Fibroblast of upper back skin (primary cell): ENCODE measurements at places on chromosomes 6 and 20.
A peak's percentile ranks its signal among the peaks of the same experiment; 100 is the strongest.

GRCh38 chr6:49556429-49556837, 6.0 kb downstream of the C6orf141 start:
- peak; percentile 63 for DNase-seq

DNA sequence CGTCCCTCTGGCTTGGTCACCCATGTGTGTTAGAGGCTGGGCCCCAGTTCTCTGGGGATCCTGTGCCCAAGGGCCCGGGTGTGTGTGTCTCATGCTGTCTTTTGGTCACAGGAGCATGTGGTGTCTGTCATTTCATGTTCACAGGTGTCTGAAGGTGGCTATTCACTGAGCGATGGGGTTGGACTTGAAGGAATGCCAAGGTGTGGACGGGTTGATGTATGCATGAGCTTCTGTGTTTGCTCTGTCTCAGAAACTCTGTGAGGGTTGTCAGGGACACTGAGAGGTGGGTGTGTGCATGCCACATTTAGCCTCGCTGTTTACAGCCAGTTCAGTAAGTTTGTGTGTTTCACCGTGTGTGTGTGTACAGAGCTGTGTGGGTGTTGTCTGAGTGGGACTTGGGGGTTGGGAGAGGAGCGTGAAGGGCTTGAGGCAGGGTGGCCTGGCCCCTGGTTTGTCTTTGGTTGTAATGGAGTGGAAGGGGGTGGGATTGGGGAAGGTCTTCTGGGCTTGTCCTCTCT, 1.2 kb downstream of the DDR1 start:
- DNase-seq: no peak

- DNase-seq: no peak
Measured at GRCh38 chr6:160174681-160175080, 53.1 kb downstream of the SLC22A1 start.

DNA sequence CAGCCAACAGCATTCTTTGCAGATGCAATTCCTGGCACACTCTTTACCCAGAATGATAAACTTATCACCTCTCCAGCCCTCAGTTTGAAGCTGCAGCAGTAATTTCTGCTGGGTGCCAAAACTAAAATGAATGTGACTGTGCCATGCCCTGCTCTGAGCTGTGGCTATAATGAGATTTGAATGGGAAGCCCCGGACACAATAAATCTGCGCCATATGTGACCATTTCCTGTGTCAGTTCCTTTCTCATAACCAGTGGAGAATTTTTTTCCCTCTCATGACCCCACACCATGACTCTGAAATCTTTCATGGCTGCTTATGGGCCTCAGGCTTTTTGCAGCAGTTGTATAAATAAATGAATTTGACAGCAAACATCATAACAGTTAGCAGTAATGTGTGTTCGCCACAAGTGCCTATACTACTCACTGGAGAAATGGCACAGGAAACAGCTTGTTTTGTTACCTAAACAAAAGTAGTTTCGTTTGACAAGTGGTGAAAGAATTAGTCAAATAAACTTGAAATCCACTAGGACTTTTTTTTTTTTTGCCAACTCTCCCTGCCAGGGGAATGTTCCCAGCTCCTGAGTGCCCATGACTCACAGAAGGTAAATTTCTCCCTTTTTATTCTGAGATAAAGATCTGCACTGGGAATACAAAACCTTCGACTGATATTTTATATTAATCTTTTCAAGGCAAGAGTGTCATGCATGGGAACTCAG, 408.4 kb downstream of the PKHD1 start:
- DNase-seq: no peak

DNA sequence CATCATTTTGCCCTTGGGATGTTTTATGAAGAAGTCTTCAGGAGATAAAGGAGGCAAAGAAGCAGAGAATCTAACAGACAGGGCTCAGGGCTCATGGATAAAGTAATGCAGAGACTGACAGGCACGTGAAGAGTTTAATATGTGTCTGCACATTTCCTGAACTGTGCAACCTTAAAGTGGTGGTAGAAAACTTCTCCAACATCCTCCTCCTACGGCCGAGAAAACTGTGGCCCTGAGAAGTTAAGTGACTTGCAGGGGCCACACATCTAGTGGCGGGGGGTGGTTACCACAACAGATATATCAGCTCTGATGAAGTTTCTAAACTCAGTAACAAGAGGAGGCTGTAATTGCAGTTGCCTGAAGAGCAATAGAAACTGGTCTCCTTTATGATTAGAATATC, 61.0 kb downstream of the SOBP start:
- no peak for DNase-seq

DNA sequence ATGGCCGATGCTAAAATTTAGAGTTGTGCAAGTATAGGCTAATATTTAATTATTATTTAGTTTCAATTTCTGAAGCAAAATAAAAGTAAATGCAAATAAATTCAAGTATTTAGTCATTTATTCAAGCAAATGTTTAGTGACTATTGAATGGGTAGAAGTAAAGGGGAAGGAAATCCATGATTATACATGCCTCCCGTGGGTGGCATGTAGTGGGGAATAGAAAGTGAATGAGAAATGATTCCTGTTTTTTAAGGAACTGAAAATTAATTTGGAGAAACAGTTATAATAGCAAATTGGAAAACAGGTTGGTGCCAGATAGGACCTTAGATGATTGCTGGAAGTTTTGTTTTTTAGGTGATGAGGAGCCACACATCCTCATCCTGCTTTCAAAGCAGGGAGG, 35.4 kb downstream of the FAM229B start:
- no peak for DNase-seq

GRCh38 chr20:32036716-32037485, 15.1 kb upstream of the HCK start:
- peak; percentile 77 for DNase-seq

GRCh38 chr6:7053125-7053774, 54.5 kb upstream of the RREB1 start:
- no peak for DNase-seq

DNA sequence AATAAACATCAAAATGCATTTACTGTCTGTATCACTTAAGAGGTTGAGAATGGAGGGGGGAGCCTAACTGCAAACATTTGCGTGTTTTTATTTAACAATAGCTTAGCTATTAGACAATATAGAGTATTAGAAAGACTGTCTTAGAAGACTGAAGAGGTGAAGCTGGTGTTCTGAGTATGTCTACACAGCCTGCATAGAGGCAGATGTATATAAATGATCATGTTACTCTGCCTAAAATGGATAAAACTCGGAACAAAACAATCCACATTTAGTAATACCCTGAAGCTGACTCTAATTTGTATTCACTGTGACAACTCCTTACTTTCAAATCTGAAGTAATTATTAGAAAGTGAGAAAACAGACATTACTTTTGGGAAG, 181.9 kb downstream of the GMPR start:
- DNase-seq: no peak

DNA sequence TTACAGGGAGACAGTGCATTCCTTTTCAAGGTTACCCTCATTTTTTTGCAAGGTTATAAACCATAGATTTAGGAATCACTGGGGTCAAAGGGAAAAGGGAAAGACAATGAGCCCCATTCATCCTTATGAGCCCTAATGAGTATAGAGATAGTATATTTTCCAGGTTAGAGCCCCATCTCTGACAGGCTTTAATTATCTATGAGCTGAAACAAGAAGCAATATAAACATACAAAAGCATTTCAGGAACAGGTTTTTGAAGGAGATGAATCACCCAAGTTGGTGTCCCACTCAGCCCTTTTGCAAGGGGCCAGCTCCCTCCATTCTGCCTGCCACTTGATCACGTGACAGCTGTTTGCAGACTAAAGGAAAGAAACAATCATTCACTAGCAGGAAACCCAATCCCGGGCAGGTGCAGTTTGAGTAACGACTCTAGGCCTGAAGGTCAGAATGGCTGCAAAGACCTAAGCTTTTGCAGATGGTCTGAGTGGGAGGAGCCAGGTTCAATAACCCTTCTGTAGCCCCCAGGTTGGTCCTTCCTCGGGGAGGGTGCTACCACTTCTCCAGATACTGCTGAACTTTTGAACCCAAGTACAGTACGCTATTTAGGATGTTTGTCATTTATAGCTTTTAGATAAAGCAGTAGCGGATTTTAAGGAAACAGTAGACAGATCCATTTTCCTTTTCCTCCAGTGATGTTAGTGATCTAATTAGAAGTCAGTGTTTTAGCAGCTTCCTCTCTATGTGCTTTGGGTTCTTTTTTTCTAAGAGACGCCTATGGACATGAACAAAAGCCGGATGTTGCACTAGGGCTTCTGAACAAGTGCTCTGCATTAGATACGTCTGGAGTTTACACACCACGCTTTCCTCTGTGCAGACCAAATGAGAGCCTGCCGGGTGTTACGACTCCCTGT, 253.2 kb downstream of the SOX4 start:
- no peak for DNase-seq

DNA sequence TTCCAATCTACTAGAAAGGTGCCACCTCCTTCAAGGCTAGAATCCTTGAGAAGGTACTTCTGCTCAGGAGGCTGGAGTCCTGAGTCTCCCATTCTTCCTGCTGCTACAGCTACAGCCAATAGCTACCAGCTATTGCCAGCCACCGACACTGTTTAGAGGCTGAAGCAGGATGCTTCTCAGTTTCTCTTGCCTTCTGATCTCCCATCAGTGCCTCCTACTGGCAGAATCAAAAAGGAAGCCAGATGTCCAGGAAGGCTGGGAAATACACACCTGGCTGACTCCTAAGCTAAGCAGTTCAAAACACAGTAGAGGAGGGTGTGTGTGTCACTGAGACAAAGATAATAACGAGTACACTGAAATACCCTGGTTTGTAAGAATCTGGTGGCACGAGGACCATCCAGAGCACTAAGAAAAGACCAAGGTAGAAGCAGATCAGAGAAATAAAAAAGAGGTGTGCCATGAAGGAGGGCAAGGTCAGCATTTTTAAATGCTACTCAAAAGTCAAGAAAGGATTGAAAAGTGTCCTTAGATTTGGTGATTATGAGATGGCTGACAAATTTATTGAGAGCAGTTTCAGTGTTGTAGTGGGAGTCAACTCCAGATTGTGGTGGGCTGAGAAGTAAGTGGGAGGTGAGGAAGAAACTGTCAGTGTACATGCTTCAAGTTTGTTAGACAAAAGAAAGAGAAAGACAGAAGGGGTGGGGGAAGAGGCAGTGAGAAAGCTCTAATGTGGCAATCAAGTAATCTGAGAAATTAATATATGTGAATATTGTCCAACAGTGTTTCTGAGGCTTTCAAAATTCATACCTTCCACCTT, 2.3 kb upstream of the HLA-DMA start:
- no peak for DNase-seq

DNA sequence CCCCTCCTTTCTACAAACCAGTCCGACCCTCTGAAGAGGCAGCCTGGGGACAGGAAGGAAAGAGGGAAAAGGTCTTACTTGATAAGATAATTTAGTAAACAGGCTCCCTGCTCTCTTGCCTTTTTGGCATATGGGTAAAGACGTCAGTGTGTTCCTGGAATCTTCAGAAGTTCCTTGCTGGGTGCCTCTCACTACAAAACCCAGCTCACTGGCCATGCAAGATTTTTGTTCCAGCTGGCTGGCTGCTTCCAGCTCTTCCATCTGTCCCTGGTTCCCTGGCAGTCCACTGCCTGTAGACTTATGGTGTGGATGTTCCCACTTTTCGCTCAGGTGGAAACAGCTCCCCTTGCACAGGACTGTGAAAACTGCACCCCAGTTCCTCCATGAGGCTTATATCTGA, 57.4 kb downstream of the MOCS1 start:
- no peak for DNase-seq

- peak; percentile 62 for DNase-seq
Measured at GRCh38 chr6:121055572-121056163, 278.6 kb downstream of the TBC1D32 start.

- no peak for DNase-seq
Measured at GRCh38 chr20:34638039-34638292, 38.9 kb downstream of the PIGU start.

DNA sequence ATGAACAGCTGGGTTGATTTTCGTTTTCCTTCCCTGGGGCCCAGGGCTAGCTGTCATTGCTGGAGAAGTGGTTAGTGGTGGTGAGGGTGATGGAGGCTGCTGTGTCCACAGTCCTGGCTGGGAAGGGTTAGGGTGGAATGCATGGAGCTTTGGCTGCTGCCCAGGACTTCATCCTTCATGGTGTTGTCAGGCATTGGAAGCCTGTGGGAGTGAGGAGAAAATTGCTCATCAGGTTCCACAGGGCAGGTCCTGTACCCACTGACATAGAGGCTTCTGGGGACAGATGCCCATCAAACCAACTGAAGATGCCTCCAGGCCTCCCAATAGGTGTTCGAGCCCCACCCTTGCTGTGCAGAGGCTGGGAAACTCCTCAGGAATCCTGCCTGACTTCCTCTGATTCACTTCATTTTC, 262.4 kb upstream of the SUPT3H start:
- peak; percentile 92 for DNase-seq

DNA sequence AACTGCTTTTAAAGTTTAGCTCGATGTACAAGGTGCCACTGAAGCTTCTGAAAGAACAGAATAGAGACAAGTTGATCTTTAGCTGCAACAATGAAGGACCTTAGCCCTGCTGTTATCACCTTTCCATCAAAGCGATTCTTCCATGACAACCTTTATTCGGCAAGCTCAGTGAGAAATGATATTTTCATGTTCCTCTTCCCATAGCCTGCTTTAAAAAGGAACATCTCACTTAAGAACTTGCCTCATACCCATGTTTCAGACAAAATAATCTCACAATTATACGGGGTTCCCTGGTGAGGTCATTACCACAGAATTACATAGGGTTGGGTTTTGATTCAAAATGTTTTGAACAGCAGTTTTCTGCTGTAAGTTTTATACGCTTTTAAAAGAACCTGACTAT, 264.2 kb downstream of the THBS2 start:
- DNase-seq: no peak
